Testis (tissue), 5 donors: ENCODE measurements at places on chromosomes 4 and X. TPM values are rescaled to one million over a fixed set of nuclear protein-coding genes. Genes with fewer than 3 reads are reported as not detected.

Gene MAOA
- 12.3 TPM for total RNA-seq

Gene SMR3B
- 1.1 TPM for total RNA-seq

Gene BMP2K
- 110 TPM for total RNA-seq

Gene SOX3
- total RNA-seq, result 13.7 TPM

Gene GC
- total RNA-seq, result not detected
